ENCODE measurements at places on chromosomes 1 and 21. TPM values are rescaled to one million over a fixed set of nuclear protein-coding genes. Genes with fewer than 3 reads are reported as not detected.

Gene FAM20B
- 29.0 TPM for total RNA-seq

Gene TEDDM1
- total RNA-seq, result not detected

Gene GJB4
- not detected for total RNA-seq

GRCh38 chr1:4599521-4599920 lies 54.9 kb upstream of the AJAP1 start:
- no peak for DNase-seq

DNA sequence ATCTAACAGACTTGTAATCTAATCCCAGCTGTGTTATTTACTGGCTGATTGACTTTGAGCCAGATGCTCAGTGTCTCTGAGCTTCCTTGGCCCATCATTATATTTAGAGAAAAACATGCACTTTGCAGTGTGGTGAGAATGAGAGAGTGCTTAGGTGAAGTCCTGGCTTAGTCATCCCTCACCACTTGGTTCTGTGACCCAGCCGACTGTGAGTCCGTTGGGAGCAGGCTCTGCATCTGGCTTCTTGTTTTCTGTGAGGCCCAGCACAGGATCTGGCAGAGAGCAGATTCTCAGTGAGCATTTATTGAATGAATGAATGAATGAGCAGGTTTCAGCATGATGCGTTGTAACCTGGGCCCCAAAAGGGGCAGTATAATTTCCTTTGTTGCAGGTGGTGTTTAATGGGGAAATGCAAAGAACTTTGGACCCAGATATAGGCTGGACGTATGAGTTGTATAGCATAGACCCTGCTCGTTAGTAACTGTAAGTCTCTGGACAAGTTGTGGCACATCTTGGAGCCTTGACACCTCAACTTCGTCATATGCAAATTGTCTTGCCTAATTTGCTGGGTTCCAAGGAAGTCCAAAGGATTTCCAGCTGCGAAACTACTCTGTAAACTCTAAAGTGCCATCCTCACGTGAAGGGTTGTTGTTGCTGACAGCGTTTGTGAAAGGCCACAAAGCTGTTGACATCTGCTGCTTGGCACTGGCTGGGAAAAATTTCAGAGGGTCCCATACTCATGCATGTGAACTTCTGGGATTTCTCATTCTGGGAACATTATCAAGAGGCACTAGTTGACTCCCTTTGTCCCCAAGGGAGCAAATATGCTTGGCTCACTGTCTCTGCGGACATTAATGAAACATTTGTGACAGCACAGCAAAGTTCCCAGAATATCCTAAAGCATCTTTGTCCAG lies 138.8 kb upstream of the USP24 start:
- DNase-seq, result no peak

- DNase-seq, result no peak
Observed at GRCh38 chr1:213689260-213689659, 298.5 kb upstream of the PROX1 start.

- no peak for DNase-seq
Observed at GRCh38 chr21:28235169-28235895, 757.3 kb downstream of the LTN1 start.

DNA sequence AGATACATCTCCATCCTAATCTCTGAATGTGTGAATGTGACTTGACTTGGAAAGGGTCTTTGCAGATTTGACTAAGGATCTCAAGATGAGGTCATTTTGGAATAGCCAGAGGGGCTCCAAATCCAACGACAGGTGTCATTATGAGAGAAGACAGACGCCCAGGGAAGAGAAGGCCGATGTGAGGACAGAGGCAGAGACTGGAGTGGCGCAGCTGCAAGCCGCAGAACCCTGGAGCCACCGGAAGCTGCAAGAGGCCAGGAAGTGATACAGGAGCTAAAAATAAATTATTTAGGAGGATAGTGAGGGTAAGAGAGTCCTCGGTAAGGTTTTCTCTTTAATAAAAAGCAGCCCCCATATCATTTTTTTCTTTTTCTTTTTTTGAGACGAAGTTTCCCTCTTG lies 9.7 kb upstream of the AADACL4 start:
- DNase-seq, result no peak

- DNase-seq, result no peak
Observed at GRCh38 chr1:152946248-152946647, 758 bp upstream of the SPRR5 start.

- DNase-seq, result no peak
Observed at GRCh38 chr1:238777551-238777950, 608.8 kb upstream of the CHRM3 start.

- no peak for DNase-seq
Observed at GRCh38 chr1:65497256-65497830, 76.9 kb downstream of the LEPR start.

Data from natural killer cell (primary cell).